ENCODE measurements at places on chromosomes 13 and 19.

DNA sequence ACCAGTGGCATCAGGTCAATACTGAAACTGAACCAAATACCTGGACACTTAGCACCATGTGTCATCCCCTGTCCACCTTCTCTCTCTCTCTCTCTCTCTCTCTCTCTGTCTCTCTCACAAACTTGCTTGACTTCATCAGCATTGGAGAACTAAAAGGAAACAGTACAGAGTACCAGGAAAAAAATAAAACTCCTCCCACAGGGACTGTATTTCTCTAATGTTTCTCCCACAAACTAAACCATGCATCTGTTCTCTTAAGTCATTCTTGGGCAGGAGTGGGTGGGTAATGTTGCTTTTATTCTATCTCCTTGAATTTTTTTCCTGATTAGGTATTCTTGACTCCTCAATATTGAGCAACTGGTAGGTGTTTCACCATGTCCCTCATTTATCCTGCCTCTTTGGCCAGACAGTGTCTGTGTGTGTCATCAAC is 112.9 kb upstream of the CACNA1A start:
- DNase-seq: no peak

GRCh38 chr13:34410678-34411077 is 531.4 kb upstream of the NBEA start:
- no peak for DNase-seq

- DNase-seq: no peak
These were observed 507.9 kb downstream of the UQCRFS1 start for GRCh38 chr19:28705008-28705407.

- no peak for DNase-seq
These were observed 218.9 kb upstream of the MAB21L1 start for GRCh38 chr13:35695448-35695770.

GRCh38 chr13:97844151-97844550 is 109.3 kb upstream of the IPO5 start:
- DNase-seq: no peak
